ENCODE measurements at places on chromosomes 7 and 10. TPM values are rescaled to one million over a fixed set of nuclear protein-coding genes. Genes with fewer than 3 reads are reported as not detected.

- no peaks in the 10 kb centered on the region for H3K27me3 ChIP-seq
- H3K4me1 ChIP-seq = peaks cover 18% of the 10 kb centered on the region
- peak overlapping the region; percentile 60 for H3K27ac ChIP-seq
Measured at GRCh38 chr7:116577320-116577871, 52.6 kb downstream of the CAV1 start.

DNA sequence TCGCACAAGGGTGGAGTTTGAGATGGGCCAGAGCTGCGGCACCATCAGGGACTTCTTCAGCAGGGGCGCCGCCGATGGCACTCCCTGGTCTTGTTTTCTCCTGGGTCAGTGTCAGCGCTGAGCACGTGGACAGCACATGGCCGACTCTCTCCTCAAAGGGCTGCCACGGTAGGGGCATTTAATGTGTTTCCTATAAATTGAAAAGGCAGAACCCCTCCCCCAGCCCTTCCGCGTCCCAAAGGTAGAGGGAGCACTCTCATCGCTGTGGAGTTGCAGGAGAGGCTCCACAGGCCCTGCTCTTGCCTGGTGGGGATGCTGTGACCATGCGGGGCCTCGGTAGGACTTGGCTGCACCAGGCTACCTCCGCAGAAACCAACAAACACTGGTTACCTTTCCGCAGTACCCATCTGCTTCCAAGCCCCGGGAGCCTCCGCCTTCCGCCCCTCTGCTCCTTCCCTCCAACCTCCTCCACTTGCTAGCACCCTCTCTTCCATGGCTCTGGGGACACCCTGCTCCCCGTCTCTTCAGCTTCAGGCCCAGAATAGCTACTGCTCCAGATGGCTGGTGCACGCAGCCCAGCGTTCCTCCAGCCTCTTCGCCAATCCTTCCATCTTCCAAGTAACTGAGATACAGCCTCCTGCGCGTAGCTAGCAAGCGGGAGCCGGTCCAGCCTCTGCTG is 166.3 kb upstream of the ADCY1 start:
- H3K36me3 ChIP-seq = no peaks in the 10 kb centered on the region
- no peaks in the 10 kb centered on the region for H3K27me3 ChIP-seq
- no peak overlapping the region for H3K27ac ChIP-seq
- no peak for DNase-seq

- peaks cover 30% of the 10 kb centered on the region for H3K4me1 ChIP-seq
- no peak for DNase-seq
- H3K36me3 ChIP-seq = no peaks in the 10 kb centered on the region
- H3K27ac ChIP-seq = peak overlapping the region; percentile 0
- H3K27me3 ChIP-seq = no peaks in the 10 kb centered on the region
- no peak overlapping the region for H3K4me3 ChIP-seq
Measured at GRCh38 chr7:139725858-139726484, 51.8 kb downstream of the HIPK2 start.

- peak overlapping the region; percentile 78 for H3K27ac ChIP-seq
- H3K27me3 ChIP-seq = no peaks in the 10 kb centered on the region
- H3K4me1 ChIP-seq = peaks cover 57% of the 10 kb centered on the region
- DNase-seq = no peak
Measured at GRCh38 chr7:98285157-98286092, 3.9 kb downstream of the BRI3 start.

DNA sequence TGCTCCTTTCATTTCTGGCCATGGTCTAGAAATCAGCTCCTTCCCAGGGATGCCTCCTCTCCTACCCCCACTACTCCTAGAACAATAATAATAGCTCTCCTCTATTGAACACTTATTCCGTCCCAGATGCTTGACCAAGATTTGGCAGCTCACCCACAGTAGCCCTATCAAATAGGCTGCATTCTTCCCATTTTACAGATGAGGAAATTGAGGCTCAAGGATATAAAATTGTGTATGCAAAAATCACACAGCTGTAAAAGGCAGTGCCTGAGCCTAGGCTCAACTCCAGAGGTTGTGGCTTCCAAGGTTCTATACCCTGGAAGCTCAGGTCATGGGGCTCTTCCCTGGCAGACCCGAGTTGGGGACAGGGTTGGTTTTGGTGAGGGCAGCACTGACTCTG is 82.3 kb downstream of the C10orf105 start:
- H3K27me3 ChIP-seq = peaks cover 58% of the 10 kb centered on the region
- H3K4me1 ChIP-seq = no peaks in the 10 kb centered on the region
- no peak overlapping the region for H3K4me3 ChIP-seq
- no peaks in the 10 kb centered on the region for H3K36me3 ChIP-seq
- DNase-seq = no peak
- no peak overlapping the region for H3K27ac ChIP-seq

DNA sequence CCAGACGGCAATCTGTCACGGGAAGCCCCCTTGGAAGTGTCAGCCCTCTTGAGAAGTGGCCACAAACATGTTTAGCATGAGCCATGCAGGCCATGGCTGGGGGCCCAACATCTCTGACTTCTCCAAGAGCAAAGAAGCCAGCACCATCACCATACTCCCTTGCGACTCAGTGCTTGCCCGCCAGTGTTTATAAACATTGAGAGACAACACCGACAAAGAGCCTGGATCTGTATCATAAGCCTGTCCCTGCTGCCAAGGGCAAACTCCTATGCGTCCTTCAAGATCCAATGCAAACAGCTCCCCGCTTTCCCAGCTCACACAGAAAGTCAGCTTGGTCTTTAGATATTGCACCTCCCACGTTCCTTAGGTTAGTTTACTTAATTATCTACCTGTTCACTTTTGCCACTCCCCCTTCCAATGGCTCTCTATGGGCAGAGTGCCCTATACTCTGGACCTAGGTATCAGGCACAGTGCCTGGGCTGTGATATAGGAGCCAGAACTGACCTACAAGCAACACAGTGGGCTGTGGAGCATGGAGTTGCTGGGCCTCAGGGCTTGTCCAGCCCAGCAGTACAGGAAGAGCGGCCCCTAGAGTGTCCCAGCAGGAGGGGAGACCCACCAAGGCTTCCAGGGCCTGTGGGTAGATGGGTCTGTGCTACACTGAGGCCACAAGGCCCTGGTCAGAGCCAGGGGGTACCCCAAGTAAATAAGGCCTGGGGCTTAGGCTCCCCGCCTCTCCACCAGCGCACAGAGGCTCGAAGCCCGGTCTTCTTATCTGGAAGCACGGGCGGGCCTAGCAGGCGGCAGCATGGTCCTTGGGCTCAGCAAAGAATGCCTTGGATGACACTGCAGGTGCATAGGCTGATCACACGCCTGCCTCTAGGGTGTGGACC is 37.7 kb downstream of the CAMK2B start:
- H3K36me3 ChIP-seq = no peaks in the 10 kb centered on the region
- no peak for DNase-seq
- H3K27ac ChIP-seq = no peak overlapping the region
- no peaks in the 10 kb centered on the region for H3K4me1 ChIP-seq

- no peaks in the 10 kb centered on the region for H3K27me3 ChIP-seq
- peaks cover 22% of the 10 kb centered on the region for H3K4me1 ChIP-seq
- no peak for DNase-seq
- H3K36me3 ChIP-seq = no peaks in the 10 kb centered on the region
Measured at GRCh38 chr10:13787015-13787421, 200.3 kb downstream of the PRPF18 start.

The LDB3 gene
- not detected for polyA plus RNA-seq

The COX19 gene
- polyA plus RNA-seq = 6.2 TPM

The XRCC2 gene
- 2.0 TPM for polyA plus RNA-seq
